ENCODE measurements at places on chromosomes 1 and 21.
A peak's percentile ranks its signal among the peaks of the same experiment; 100 is the strongest.

GRCh38 chr1:230773396-230774033 lies 26.3 kb downstream of the CAPN9 start:
- no peak for DNase-seq

- no peak for DNase-seq
Measured at GRCh38 chr1:201173736-201174135, 16.9 kb upstream of the IGFN1 start.

DNA sequence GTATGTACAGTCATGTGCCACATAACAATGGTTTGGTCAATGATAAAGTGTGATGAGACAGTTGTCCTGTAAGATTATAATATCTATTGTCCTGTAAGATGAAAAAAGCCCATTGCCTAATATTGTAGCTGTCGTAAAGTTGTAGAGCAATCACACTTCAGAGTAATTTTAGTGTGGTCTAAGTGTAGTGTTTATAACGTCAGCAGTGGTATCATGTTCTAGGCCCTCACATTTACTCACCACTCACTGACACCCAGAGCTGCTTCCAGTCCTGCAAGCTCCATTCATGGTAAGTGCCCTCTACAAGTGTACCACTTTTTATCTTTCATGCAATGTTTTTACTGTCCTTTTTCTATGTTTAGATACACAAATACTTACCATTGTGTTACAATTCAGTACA lies 259.9 kb upstream of the RAB4A start:
- peak; percentile 90 for DNase-seq

DNA sequence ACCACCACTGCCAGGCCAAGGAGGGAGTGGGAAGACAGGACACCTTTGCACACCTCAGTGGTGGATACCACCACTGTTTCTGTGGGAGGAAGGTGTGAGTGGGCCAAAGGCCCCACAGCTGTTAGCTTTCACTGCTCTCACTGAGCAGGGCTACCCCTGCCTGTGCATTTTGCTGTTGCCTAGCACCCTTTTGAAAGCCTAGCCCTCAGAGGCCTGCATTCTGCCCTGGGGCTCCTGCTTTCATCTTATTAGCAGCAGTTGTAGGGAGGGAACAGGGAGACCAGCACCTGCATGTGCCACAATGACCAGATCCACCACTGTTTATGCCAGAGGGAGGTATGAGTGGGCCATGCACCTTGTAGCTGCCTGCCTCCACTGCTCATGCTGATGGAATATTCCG lies 110.9 kb upstream of the C21orf91 start:
- no peak for DNase-seq

- DNase-seq = no peak
Measured at GRCh38 chr1:1773874-1774273, 4.4 kb downstream of the NADK start.

DNA sequence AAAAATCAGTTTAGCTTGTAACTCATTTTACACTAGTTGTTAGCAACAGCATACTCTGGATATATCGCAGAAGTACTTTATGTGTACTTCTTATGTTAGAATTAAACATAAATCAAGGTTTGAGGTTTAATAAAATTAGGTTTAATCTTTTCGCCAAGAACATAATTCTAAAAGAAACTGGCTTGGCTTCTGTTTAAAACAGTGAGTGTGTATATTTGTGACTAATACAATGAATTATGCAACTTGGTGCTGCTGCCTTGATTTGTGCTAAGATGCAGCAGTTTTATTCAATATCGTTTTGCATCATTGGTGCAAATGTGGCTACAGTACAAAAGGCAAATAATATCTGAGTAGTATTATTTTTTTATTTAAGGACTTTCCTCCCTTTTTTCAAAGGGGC lies 44.8 kb downstream of the USP25 start:
- no peak for DNase-seq

DNA sequence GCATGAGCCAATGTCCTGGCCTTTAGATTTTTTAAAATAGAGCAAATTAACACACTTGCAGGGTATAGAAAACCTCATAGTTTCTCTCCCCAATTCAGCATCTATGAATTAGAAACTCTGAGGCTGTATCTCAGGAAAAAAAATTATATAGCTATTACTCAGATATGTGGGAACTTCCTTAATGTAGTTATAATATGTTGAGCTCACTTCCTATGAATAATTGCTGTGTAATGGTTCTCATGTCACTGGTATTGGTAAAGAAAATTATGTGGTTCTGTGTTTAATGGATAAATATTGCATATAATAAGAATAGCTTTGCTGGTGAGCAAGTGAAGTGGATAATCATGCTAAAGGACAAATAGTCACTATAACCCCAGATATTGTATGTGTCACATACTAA lies 2019.8 kb downstream of the NCAM2 start:
- DNase-seq = no peak

- no peak for DNase-seq
Measured at GRCh38 chr1:208748387-208749165, 504.4 kb upstream of the PLXNA2 start.
